ENCODE measurements at places on chromosomes 2 and 18.

DNA sequence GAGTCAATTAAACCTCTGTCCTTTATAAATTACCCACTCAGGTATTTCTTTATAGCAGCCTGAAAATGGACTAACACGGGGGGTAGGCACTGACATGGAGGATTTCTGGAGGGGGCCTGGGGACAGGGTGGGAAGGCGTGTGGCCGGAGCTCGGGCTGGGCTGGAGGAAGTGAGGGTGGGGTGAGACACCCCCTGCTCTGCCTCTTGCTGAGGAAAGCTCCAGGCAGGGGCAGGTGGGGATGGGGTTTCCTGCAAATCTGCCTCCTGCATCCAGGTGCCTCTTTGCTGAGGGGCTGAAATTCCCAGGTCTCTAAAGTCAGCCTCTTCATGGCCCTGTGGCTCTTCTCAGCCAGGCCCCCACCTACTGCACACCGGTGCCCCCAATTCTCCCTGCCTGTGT lies 25.7 kb upstream of the OTOS start:
- no peak for DNase-seq

DNA sequence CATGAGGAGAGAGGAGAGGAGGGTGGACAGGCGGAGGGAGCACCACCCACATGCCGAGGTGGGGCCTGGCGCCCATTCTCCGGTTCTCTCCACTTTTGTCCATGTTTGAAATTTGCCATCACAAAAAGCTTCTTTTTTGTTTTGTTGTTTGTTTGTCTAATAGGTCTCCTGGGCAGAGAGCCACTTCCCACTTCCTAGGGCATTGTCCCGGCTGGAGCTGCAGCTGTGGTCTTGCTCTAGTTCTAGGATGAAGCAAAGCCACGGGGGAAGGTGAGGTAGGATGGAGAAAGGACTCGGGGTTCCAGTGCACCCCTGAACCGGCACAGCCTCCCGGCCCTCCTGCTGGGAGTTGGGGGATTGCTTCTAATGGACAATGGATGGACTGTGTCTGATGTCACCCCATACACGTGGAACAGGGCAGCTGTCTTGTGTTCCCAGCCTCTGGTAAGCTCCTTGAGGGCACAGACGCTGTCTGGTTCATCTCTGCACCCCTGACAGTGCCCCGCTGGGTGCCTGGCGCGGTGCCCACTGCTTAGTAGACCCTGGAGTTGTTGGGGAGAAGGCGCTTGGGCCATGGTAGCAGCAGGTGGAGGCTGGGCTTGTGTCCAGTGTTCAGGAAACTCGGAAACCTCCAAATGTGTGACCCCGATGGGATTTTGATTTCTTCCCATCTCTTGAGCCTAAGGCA lies 278.4 kb downstream of the NDUFA10 start:
- DNase-seq: no peak

DNA sequence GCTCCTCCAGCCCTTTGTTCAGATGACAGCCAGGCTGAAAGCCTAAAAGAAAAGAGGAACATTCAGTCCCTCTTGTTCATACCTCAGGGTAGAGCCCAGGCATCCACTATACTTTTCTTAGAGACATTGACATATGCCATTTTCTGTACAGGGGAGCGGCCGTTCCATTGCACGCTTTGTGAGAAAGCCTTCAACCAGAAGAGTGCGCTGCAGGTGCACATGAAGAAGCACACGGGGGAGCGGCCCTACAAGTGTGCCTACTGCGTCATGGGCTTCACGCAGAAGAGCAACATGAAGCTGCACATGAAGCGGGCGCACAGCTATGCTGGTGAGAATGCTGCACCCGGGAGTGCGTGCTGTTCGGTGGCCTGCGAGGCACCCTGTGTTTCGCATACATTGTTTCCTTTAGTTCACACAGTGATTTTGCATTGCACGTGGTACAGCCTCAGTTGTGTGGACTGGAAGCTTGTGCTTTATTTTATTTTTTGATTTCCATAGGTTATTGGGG lies 138.2 kb downstream of the ZNF236 start:
- no peak for DNase-seq

- DNase-seq: no peak
These were observed 77.0 kb downstream of the SMIM21 start for GRCh38 chr18:75350512-75350839.

GRCh38 chr2:187542123-187542522 lies 12.1 kb downstream of the TFPI start:
- DNase-seq: no peak

GRCh38 chr2:176614049-176614448 lies 344.8 kb downstream of the MTX2 start:
- no peak for DNase-seq

GRCh38 chr2:109473616-109474318 lies 140.0 kb downstream of the SEPTIN10 start:
- DNase-seq: no peak

GRCh38 chr2:119233326-119234020 lies 9.8 kb downstream of the STEAP3 start:
- DNase-seq: no peak

DNA sequence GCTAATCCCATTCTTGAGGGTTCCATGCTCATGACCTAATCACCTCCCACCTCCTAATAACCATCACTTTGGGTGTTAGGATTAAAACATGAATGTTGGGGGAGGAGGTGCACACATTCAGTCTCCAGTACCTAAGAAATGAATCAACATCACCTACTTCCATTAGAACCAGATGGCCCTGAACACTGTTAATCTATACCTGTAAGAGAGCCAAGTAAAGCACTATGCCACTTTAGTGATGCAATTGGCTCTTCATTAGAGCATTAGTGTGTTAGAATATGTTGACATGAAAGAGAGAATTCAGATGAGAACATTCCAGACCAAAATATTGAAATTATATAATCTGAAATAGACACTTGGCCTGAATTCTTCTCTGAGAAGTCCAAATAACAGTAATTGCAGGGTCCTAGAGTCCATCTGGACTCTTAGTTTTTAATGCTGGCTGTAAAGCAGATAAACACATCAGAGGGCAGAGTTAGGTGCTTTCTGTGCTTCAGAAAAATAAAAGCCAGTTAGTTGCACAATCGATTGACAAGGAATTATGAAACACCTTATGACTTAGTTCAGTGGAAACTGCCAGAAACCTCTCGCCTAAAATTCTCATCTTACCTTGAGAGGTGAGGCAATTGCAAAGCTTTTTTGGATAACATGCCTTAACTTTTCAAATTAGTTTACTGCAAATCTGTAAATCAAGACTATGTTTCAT lies 923.7 kb downstream of the SLC4A3 start:
- no peak for DNase-seq

GRCh38 chr18:13621446-13621849 lies 104.9 kb downstream of the FAM210A start:
- no peak for DNase-seq

DNA sequence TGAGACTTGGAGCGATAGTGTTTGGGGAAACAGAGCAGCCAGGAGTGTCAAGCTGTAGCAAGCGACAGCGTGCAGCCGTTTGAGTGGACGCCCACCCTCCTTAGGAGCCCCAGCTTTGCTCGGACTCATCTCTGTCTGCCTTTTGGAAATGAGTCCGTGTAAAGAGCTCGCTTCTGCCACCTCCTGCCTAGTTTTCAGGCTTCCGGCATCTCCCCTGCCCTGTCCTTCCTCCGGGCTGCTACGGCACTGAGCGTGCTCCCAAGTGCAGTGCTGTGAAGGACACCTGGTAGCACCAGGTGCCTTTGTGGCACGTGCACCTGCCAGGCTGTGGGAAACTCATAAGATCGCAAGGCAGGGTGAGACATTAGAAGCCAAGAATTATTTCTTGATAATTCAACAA lies 117.1 kb downstream of the RNF144A start:
- no peak for DNase-seq

- no peak for DNase-seq
These were observed 54.2 kb downstream of the AKAIN1 start for GRCh38 chr18:5142859-5143258.

DNA sequence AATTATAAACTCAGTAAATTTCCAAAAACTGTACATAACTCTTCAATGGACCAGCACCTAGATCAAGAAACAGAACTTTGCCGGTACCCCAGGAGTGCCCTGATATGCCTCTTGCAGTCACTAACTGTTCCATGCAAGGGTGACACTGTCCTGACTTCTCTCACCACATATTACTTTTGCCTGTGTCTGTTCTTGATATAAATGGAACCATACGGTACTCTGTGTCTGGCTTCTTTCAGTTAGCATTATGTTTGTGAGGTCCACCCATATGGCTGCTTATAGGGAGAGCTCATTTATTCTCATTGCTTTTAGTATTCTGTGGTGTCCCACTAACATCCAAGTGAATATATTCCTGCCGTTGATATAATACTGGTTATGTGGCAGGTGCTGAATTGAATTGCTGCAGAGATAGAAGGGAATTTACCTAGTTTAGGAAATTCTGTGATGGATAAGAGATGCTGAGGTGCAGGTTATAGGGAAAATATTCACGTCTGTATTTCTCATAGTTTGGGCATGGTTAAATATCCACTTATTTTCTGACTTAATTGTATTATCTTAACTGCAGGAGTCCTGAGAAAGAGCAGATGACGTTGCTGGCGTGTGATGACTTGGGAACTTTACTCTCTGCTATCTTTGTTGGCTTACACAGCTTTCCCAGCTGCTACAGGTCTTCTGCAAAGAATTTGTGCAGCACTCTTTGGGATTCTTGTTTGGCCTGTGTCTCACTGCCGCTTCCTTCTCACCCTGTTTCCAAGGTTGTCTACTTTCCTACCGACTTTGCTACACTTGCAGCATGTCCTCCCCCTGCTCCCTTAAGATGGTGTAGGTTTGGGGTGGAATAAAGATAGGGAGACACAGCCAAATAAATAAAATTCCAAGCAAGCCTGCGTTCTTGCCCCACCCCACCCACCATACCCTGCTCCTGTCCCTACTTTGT lies 107.9 kb downstream of the MAP4K4 start:
- DNase-seq: no peak

DNA sequence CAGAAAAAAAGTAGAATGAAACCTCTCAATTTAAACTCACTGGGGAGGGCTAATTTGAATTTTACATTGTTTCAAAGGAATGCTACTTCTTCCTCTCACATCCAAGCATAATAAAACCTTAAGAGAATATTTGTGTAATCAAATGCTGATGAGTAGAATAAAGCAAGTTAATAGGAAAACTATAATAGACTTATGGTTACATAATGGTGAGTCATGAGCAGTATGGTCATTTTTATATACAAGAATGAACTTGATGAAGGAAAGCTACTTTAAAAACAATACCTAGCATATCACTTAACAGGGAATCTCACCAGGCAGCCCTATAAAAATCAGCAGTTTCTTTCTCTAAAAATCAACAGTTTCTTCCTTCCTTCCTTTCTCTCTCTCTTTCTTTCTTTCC lies 80.3 kb downstream of the VSNL1 start:
- DNase-seq: no peak

DNA sequence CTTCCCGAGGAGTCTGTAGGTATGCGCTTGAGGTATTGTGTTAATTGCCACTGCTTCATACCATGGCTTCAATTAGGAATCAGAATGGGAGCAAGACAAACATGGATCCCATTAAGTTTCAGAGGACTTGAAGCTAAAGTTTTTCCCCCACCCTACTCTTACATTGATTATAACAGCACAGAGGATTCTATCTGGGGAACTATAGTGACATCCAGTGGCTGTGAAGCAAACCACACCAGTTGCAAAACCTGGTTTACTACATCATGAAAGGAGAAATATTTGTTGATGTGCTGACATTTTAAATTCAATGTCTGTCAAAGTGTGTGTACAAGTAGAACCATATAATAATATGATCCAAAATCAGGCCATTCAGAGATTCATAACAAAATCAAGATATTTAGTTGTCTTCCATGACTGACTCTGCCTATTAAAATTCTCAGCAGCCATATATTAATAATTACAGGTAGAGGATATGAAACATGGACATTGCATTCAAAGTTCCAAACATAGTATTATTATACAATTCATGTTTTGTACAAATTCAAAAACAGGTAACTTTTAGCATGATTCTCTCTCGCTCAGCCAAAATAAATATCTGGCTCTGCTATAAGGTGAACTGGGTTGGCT lies 82.9 kb downstream of the GRB14 start:
- no peak for DNase-seq

DNA sequence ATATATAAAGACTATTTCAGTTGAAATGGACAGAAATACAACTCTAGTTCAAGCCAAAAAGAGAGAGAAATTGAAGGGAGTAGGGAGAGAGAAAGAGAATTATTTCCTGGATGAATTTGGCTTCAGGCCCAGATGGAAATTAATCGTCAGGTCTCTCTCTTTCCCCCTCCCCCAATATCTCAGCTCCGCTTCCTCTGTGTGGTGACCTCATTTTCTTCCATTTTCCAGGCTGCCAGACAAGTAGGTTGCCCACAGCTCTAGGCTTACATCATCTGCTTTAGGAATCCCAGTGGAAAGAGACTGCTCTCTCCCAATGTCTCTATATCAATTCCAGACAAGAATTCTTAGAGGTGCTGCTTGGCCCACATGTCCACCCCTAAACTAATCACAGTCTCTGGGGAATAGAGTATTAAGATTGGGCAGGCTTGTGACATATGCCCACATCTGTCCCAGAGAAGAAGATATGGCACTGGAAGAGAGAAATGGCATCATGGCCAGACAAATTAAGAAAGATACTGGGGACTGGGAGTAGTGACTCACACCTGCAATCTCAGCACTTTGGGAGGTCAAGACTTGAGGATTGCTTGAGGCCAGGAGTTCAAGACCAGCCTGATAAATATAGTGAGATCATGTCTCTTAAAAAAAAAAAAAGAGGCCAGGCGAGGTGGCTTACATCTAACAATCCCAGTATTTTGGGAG lies 37.2 kb upstream of the CFAP36 start:
- no peak for DNase-seq

DNA sequence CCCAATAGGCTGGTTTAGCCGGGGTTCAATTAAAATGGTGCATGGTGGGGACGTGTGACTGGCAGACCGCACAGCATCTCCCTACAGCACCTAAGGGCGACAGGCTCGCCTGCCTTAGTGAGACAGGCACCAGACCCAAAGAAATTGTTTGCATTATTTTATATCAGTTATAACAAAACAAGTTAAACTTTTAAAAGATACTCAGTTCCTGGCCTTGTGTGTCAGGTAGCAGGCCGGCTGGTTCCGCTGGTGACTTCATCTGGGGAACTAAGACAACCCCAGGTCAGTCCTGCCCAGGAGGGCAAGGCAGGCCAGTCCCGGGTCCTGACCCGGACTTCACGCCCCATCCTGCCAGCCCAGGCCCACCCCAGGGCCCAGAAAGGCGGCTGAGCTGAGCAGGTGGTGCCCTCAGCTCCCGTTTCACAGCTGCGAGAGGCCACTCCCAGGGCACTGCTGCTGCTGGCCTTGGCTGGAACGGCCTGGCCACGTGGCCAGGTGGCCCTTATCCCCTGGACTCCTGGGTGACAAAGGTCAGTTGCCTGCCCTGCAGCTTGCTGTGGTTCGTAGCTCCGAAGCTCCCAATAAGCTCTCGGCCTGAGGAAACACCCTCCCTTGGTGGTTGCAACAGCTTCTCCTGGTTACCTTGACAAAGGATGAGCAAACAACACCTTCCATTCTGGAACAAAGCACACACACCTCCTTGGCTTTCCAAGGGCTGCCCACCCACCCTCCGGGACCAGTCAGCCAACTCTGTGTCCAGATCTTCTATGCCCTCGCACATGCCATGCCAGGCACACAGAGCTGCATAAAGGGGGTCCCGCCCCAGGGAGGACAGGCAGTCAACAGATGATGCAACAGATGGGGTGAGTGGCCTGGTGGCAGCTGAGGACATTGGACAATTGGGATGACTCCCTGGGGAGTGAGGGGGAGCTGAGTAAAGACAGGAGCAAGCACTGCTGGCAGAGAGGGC lies 11.3 kb upstream of the AGXT start:
- DNase-seq: no peak

GRCh38 chr2:202848813-202849212 lies 22.8 kb downstream of the ICA1L start:
- DNase-seq: no peak

GRCh38 chr2:231795525-231796327 lies 9.5 kb downstream of the COPS7B start:
- no peak for DNase-seq

Measured in CD4-positive, alpha-beta T cell treated with Interleukin-17A for 4 hours (primary cell).